ENCODE measurements at places on chromosomes 12 and 14.

- DNase-seq, result no peak
These were observed 37.6 kb upstream of the PRB4 start for GRCh38 chr12:11347810-11348209.

DNA sequence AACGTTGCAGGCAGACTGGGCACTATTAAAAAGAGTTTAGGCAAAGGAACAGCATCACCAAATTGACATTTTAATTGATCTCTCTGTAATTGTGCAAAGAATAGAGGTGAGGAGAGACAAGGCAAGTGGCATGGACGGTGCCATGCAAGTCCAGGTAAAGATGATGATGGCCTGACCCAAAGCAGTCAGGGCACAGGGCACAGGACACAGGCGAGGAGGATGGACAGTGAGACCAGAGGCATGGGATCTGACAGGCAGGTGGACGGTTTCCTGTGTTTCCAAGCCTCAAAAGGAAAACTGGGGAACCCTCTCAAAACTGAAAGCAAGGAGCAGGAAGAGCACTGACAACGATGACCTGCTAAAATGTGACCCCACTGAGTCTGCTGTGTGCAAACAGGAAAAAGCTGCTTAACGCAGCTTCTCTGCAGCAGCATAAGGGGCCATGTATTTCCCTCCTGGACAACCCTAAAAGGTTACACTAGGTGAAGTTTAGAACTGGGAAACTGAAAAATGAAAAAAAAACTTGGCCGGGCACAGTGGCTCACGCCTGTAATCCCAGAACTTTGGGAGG, 50.9 kb downstream of the CLIP1 start:
- DNase-seq, result no peak

GRCh38 chr14:101196051-101196712, 292.7 kb upstream of the RTL1 start:
- no peak for DNase-seq

DNA sequence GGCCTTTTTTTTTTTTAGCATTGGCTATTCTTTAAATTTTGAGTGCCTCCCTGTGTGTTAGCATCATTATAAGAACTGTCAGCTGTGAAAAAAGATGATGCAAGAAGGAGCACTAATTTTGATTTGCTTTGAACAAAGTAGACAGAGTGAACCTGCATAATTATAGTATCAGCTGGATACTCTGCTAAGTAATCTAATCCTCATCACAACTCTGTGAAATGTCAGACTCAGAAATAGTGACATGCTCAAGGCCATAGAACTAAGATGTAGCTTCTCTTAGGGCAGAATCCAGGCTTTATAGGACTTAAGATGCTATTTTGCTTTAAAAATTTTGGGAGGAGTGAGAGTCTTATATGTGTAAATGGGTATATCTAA, 31.9 kb downstream of the FBXO34 start:
- no peak for DNase-seq

- peak; percentile 13 for DNase-seq
These were observed 72.0 kb upstream of the TBX5 start for GRCh38 chr12:114477989-114478395.
